ENCODE measurements at places on chromosomes 6 and 20. TPM values are rescaled to one million over a fixed set of nuclear protein-coding genes. Genes with fewer than 3 reads are reported as not detected.

DNA sequence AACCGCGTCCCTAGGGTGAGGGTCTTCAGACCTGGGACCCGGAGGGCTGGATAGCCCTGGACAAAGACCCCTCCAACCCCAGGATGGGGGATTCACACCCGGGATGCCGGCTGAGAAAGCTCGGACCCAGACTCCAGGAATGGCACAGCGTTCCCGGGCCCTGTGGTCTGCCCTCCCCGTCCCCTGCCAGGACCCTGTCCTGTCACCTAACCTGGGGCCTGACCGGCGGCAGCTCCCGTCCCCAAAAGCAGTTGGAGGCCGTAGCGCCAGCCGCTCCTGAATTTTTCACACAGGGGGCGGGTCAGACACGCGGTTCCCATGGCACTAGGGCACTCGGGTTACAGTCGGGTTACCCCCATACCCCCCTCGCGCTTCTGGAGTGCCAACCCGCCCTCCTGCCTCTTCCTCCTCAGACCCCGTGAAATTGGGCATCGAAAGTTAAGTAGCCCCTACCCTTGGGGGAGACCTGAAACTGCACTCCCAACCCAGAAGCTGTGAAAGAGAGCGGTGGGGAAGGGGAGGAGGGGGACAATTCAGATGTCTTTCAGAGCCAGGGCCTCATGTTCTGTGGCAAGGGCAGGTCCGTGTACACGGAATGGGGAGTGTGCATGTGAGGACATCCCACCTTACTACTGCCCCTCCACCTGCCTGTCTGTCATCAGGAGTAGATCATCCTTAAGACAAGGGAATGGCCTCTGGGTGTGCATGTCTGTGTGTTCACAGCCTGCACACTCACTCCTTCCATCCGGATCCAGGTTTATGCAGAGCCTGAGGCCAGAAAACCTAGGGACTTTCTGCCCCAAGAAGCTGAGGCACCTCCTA is 595 bp downstream of the REM1 start:
- H3K4me1 ChIP-seq: no peaks in the 10 kb centered on the region
- no peaks in the 10 kb centered on the region for H3K36me3 ChIP-seq
- no peak for DNase-seq
- H3K27me3 ChIP-seq: peaks cover 22% of the 10 kb centered on the region

Gene SLC26A8
- polyA plus RNA-seq: 0.02 TPM

- DNase-seq: no peak
- H3K4me3 ChIP-seq: no peak overlapping the region
- no peaks in the 10 kb centered on the region for H3K4me1 ChIP-seq
- no peak overlapping the region for H3K27ac ChIP-seq
- no peaks in the 10 kb centered on the region for H3K27me3 ChIP-seq
- no peaks in the 10 kb centered on the region for H3K36me3 ChIP-seq
These were observed 120.1 kb upstream of the CDYL start for GRCh38 chr6:4656106-4656505.

DNA sequence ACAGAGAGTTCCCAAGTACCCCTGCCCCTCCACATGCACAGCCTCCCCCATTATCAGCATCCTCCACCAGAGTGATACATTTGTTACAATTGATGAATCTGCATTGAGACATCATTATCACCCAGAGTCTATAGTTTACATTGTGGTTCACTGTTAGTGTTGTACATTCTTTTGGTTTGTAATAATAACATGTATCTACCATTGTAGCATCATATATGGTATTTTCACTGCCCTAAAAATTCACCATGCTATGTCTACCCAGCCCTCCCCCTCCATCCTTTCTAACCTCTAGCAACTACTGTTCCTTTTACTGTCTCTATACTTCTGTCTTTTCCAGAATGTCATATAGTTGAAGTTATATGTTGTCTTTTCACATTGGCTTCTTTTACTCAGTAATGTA is 273.9 kb upstream of the RNF217 start:
- no peak overlapping the region for H3K4me3 ChIP-seq
- no peak overlapping the region for H3K27ac ChIP-seq
- no peaks in the 10 kb centered on the region for H3K27me3 ChIP-seq

Gene GGTLC1
- polyA plus RNA-seq: not detected

GRCh38 chr20:51359947-51360346 is 182.6 kb downstream of the NFATC2 start:
- peak; percentile 34 for DNase-seq
- H3K36me3 ChIP-seq: no peaks in the 10 kb centered on the region
- no peak overlapping the region for H3K4me3 ChIP-seq
- no peaks in the 10 kb centered on the region for H3K27me3 ChIP-seq
- peak overlapping the region; percentile 75 for H3K27ac ChIP-seq

Gene C6orf15
- polyA plus RNA-seq: not detected

DNA sequence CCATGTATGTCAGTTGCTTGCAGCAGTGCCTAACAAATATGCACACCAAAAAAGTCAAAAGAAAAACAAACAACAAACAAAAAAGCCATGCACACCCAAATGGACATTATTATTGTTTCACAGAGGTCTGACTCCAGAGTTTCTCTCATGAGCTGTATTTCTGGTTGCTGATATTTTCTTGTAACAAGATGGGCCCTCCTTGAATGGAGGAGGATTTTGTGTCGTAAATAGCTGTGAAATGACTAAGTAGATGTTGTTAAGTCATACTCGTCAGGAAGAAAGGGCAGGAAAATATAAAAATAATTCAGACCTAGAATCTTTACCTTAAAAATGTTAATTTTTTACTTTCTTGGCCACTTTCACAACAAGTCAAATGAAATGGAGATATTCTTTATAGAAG is 96.0 kb downstream of the PLEKHG1 start:
- H3K27ac ChIP-seq: no peak overlapping the region
- peak; percentile 23 for DNase-seq
- no peaks in the 10 kb centered on the region for H3K36me3 ChIP-seq
- H3K27me3 ChIP-seq: no peaks in the 10 kb centered on the region

DNA sequence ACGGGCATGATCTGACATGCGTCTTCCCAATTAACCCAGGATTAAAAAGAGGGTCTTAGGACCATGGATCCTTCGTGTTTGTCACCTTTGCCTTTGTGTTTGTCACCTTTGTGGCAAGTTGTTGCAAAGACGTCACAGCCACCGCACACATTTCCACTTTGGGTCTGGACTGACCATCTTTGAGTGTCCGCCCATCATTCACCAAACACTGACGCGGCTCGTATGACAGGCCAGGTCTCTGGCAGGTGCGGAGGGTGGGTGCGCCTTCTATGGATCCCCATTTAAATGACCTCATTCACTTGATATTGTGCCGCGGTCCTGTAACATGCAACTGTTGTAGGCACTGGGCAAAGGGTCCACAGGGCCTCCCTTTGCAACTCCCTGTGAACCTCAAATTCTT is 404.1 kb downstream of the TAF4 start:
- H3K4me1 ChIP-seq: no peaks in the 10 kb centered on the region
- no peak for DNase-seq
- no peaks in the 10 kb centered on the region for H3K27me3 ChIP-seq
- no peak overlapping the region for H3K27ac ChIP-seq

- no peaks in the 10 kb centered on the region for H3K4me1 ChIP-seq
- H3K27me3 ChIP-seq: no peaks in the 10 kb centered on the region
- H3K36me3 ChIP-seq: no peaks in the 10 kb centered on the region
- H3K27ac ChIP-seq: no peak overlapping the region
- no peak overlapping the region for H3K4me3 ChIP-seq
- no peak for DNase-seq
These were observed 278.2 kb downstream of the NRN1 start for GRCh38 chr6:5728351-5729079.

DNA sequence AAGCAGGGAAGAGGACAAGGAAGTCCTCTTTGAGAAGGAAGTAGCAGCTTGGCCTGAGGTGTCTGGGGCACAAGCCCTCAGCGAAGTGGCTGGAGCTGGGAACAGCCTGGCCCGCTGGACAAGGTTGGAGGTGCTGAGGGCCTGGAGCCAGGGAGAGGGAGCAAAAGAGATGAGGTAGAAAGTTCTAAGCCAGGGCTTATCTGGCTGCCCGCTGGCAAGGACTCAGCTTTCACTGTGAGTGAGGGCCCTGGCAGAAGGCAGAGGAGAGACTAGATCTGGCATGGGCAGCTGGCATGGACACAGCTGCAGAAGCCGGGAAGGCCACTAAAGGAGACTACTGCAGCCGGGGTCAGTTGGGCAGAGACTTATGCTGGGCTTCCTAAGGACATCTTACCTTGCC is 21.8 kb upstream of the PCMTD2 start:
- no peak overlapping the region for H3K4me3 ChIP-seq
- no peak for DNase-seq
- H3K27ac ChIP-seq: no peak overlapping the region
- no peaks in the 10 kb centered on the region for H3K27me3 ChIP-seq

- H3K27me3 ChIP-seq: no peaks in the 10 kb centered on the region
- H3K4me3 ChIP-seq: no peak overlapping the region
- DNase-seq: no peak
- no peak overlapping the region for H3K27ac ChIP-seq
- H3K36me3 ChIP-seq: no peaks in the 10 kb centered on the region
These were observed 366 bp downstream of the SLC22A1 start for GRCh38 chr6:160121981-160122380.

Gene SIM1
- polyA plus RNA-seq: not detected

Gene FAM83B
- polyA plus RNA-seq: not detected

Gene RNF144B
- 0.29 TPM for polyA plus RNA-seq

- H3K27me3 ChIP-seq: no peaks in the 10 kb centered on the region
- no peak overlapping the region for H3K27ac ChIP-seq
- H3K4me1 ChIP-seq: no peaks in the 10 kb centered on the region
- no peak for DNase-seq
These were observed 15.6 kb upstream of the CD109 start for GRCh38 chr6:73680289-73680918.

Gene ULBP1
- 1.1 TPM for polyA plus RNA-seq

Gene HTR1E
- not detected for polyA plus RNA-seq

GRCh38 chr6:121865811-121866210 is 430.4 kb downstream of the GJA1 start:
- H3K4me3 ChIP-seq: no peak overlapping the region
- no peaks in the 10 kb centered on the region for H3K4me1 ChIP-seq
- H3K27me3 ChIP-seq: no peaks in the 10 kb centered on the region
- no peaks in the 10 kb centered on the region for H3K36me3 ChIP-seq

DNA sequence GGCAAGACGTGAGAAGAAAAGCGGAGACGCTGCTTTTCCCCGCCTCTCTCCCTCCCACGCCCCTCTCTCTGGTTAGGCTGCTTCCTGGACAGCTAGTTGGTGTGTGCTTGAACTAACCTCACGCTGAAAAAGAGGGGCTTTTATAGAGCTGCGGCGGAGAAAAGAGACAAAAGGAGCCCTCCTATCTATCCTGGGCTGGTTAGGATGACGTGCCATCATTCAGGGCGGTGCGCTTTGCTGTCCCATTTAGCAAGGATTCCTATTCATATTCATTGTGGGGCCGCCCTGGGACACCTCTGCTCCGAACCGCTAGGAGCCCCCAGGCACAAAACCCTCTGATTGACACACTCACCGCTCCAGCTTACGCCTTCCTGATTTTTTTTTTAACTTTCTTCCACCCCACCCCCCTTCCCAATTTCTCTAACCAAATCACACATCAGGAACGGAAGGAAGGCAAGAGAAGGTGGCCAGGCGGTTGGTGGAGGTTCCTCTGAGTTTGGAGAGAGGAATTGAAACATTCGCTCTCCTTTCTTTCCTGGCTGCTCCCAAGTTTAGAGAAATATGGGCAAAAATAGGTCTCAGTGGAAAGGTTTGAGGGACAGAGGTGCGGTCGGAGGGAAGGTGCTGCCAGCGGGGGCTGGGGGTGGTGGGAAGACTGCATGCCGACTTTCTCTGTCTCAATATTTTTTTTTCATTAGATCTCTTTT is at the start of gene OLIG3:
OLIG3 (minus strand) TSS at position 114 of the 707 bp plus-strand sequence. CDS start 224 bp downstream, outside the sequence.
- no peaks in the 10 kb centered on the region for H3K36me3 ChIP-seq
- no peak within 1 kb of the TSS for H3K27ac ChIP-seq
- H3K4me3 ChIP-seq: no peak within 1 kb of the TSS
- H3K4me1 ChIP-seq: no peaks in the 10 kb centered on the region
- peaks cover 92% of the 10 kb centered on the region for H3K27me3 ChIP-seq

- DNase-seq: peak; percentile 83
- H3K27me3 ChIP-seq: no peaks in the 10 kb centered on the region
- no peak overlapping the region for H3K27ac ChIP-seq
These were observed 3.8 kb downstream of the PREX1 start for GRCh38 chr20:48823960-48824498.

- no peaks in the 10 kb centered on the region for H3K4me1 ChIP-seq
- no peak overlapping the region for H3K4me3 ChIP-seq
- no peaks in the 10 kb centered on the region for H3K27me3 ChIP-seq
- H3K27ac ChIP-seq: no peak overlapping the region
- DNase-seq: no peak
- H3K36me3 ChIP-seq: no peaks in the 10 kb centered on the region
These were observed 115.1 kb downstream of the MAP7 start for GRCh38 chr6:136435101-136435500.

DNA sequence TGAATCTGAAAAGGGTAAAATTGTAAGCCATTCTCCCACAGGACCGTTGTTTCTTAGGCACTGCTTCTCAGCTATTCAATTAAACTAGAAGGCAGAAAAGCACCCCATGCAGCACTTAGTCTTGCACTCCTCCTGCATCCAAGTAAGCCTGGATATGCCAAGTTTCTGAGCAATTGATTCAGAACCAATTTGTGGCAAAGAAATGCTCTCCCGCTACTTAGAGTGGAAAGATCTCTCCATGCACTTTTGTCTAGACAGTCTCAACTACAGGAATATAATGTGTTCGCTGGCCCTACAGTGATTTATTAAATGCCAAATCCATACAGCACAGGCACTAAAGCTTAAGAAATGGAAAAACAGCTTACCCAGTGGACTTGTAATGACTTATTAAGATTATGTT is 338.5 kb downstream of the HACE1 start:
- no peaks in the 10 kb centered on the region for H3K36me3 ChIP-seq
- no peak overlapping the region for H3K27ac ChIP-seq
- H3K27me3 ChIP-seq: no peaks in the 10 kb centered on the region
- no peaks in the 10 kb centered on the region for H3K4me1 ChIP-seq
- DNase-seq: no peak
- no peak overlapping the region for H3K4me3 ChIP-seq

GRCh38 chr6:33604941-33605854 is 15.9 kb upstream of the ITPR3 start:
- no peak for DNase-seq
- no peak overlapping the region for H3K27ac ChIP-seq
- peaks cover 13% of the 10 kb centered on the region for H3K4me1 ChIP-seq
- no peaks in the 10 kb centered on the region for H3K27me3 ChIP-seq

DNA sequence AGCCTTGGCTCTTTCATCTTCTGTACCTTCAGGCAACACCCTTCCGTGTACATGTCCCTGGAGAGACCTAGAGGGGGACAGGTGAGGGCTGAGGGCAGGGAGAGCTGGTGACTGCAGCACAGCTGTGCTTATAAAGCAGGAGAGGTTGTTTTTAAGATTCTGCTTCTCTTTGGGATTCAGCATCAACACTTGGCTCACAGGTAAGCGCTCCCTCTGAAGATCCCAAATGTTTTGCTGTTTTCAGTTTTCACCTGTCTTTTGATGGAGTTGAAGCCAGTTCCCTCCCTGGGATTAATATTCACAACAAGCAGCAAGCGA is 19.4 kb upstream of the TRAF3IP2 start:
- no peak overlapping the region for H3K4me3 ChIP-seq
- H3K36me3 ChIP-seq: no peaks in the 10 kb centered on the region
- H3K4me1 ChIP-seq: peaks cover 10% of the 10 kb centered on the region
- no peak overlapping the region for H3K27ac ChIP-seq
- no peak for DNase-seq

Measured in fibroblast of lung (primary cell).